ENCODE measurements at places on chromosomes 1 and 21.
A peak's percentile ranks its signal among the peaks of the same experiment; 100 is the strongest.

- no peak for DNase-seq
These were observed 5.3 kb upstream of the MROH9 start for GRCh38 chr1:170929835-170930554.

GRCh38 chr1:41385398-41386195, 24.4 kb downstream of the FOXO6 start:
- no peak for DNase-seq

- no peak for DNase-seq
These were observed 7.6 kb downstream of the TAGLN2 start for GRCh38 chr1:159917533-159918351.

GRCh38 chr1:45876000-45876617, 72.7 kb downstream of the MAST2 start:
- no peak for DNase-seq

DNA sequence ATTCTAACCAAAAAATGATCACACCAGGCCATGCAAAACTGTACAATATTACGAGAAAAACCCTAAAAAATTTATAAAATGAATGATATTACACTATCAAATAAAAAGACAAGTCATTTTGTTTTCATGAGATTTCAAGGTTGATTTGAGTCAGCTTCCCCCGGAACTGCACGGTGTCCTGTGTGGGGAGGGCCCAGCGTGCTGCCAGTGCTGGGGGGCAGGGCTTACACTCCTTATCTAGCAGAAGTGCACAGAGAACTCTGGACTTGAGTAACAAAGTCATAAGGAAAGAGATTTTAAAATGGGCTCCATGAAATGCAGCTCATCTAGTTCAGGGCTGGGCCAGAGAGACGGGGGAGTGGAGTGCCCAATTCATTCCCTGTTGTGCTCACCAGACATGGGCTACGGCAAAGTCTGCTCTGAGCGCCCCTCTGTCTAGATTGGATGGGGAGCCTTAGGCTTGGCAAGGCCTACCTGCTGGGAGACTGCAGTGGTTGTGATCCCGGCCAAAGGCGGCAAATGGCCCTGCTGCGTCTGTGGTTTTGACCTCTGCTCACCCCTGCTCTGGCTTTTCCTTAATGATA, 50.1 kb downstream of the COQ8A start:
- no peak for DNase-seq

DNA sequence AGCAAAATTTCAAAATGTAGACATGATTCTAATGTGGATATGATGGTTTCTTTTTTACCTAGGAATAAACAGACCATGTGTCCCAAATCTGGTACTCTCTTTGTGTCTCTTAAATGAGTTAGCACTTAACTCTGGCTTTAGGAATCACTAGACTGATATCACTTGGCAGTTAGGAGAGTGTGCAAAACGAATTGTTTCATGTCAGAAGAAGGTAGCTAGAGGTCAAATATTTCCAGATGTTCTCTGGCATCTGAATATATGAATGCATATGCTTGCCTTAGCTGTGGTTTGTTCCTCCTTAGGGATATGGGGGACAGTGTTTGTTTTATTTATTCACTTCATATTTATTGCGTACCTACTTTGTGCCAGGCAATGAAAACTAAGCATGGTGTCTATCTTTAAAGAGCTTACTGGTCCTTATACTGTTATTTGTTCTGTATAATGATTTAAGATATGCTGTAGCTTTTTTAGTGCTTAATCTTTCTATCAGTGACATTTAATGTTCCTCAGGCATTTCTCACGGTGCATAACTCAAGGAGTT, 65.2 kb downstream of the LRRC8C start:
- DNase-seq = no peak

DNA sequence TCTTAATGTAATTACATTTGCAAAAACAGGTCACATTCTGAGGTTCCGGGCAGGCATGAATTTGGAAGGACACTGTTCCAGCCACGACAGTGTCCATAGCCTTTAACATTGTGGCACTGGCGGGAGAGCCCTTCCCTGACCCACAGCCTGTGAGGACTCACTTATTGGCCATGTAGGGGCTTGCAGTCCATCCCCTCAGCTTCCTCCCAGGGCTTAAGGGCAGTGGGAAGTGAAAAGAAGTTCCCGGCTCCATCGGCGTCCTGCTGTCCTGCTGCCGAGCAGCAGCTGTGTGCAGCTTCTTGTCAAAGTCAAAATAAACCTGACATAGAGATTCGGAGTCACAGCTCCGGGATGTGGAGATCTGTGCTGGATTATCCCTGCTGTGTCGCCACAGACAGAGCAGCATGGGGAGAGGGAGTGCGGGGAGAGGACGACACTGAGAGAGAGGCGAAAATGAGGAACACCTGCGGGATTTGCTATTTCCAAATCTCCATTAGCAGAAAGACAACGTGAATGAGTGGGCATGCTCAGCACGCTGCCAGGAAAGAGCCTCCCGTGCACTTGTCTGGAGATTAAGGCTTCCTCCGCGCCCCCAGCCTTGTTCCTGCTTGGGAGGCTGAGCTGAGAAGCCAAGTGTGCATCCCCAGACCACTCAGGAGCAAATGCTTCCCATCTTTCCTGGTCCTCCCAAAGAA, 260.3 kb downstream of the ASTN1 start:
- no peak for DNase-seq

DNA sequence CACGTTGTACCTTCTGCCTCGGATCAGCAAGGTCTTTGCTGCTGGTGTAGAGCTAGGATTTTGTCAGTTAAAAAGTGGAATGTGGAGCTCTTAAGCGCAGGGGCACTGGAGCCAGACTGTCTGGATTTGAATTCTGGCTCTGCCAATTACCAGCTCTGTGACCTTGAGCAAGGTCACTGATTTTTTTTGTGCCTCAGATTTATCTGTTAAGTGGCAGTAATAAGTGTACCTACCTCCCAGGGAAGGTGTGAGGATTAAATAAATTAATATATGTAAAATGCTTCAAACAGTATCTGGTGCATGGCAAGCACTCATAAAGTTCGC, 40.3 kb downstream of the UBE2U start:
- DNase-seq = no peak

DNA sequence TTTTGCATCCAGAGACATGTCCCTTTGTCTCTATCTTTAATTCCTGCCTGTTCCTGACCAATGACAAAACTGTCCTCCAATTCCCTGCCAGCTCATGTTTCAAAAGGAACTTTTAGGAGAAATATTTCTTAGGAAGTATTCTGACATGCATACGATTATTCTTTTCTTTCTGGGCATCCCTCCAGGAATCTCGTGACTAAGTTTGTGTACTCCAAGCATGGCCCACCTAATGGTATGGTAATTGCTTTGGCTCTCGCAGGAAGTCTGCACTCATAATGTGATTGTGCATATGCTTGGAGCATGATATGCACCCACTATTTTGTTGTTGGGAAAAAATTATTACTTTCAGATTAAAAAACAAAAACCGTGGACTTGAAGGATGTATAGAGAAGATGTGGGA, 256.4 kb downstream of the PRDM2 start:
- DNase-seq = no peak

DNA sequence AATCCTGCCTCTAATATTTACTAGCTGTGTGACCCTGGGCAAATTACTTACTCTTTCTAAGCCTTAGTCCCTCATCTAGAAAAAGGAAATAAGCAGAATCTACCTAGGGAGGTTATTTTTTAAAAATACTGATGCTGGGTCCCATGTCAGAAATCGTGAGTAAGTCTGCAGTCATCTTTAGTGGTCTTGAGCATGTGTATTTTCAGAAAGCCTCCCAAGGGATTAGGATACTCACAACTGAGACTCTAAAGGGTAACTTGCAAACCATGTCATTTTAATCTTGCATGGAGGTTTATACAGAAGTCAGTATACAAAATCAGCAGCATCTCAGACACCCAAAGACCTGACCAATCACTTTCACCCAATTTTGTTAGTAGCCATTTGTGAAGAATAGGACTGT, 43.2 kb downstream of the DSTYK start:
- DNase-seq = no peak

DNA sequence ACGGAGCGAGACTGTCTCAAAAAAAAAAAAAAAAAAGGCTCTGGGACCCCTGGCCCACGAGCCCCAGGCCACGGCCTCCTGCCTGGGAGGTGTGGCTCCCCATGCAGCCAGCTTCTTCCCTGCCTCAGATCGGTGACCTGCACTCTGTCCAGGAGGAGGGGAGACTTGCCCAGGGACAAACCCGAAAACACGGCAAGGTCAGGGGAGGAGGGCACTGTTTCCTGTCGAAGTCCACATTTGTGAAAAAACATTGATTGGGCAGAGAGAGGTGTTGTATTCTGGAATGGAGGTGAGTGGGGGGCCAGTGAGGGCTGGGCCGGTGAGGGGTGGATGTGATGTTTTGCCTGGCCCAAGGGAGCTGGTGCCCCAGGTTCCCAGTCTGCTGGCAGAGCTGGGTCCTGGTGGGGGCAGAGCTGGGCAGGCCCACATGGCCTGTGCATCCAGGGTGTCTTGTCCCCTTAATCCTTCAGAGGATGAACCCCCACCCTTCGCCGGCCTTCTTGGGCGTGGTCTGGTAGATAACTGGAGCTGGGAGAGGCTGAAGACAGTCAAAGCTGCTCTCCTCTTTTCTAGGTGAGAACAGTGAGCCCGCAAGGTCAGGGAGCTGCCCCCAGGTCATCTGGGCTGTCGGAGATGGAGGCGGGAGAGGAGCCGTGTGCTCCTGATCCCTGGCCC, 12.4 kb upstream of the FAAP20 start:
- no peak for DNase-seq

- DNase-seq = no peak
These were observed 121.5 kb downstream of the CASZ1 start for GRCh38 chr1:10674700-10675609.

GRCh38 chr1:17856496-17857108, 101.5 kb downstream of the ACTL8 start:
- no peak for DNase-seq

DNA sequence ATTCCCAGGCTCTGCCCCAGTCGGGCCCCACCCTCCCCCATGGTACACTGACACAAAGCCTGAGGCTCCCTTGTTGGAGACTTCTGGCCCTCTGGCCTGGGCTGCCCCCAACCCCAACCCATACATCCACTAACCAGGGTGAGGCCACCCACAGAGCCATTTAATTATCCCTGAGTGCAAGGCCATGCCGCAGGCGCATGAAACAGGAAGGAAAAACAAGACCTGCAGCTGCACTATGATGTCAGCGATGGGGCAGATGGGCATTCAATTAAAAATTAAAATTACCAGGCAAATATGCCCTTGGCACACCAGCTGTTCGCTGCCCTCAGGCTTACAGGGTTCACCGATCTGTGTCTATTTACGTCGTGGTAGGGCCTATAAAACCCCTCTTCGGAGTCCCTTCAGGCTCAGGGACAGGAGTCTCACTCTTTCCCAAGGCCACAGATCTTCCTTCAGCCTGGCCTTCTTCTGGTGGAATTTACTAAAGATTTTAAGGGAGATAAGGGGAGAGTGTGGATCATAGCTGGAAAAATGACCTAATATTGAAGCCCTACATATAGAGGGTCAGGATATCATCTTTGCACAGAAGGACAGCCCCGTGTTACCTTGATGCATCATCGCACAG, 29.6 kb upstream of the RGS16 start:
- DNase-seq = no peak

GRCh38 chr1:159943908-159944622, 1.3 kb downstream of the IGSF9 start:
- no peak for DNase-seq

- DNase-seq = no peak
These were observed 5.6 kb downstream of the HYI start for GRCh38 chr1:43447891-43448708.

GRCh38 chr21:15028186-15028585, 36.6 kb downstream of the NRIP1 start:
- no peak for DNase-seq

DNA sequence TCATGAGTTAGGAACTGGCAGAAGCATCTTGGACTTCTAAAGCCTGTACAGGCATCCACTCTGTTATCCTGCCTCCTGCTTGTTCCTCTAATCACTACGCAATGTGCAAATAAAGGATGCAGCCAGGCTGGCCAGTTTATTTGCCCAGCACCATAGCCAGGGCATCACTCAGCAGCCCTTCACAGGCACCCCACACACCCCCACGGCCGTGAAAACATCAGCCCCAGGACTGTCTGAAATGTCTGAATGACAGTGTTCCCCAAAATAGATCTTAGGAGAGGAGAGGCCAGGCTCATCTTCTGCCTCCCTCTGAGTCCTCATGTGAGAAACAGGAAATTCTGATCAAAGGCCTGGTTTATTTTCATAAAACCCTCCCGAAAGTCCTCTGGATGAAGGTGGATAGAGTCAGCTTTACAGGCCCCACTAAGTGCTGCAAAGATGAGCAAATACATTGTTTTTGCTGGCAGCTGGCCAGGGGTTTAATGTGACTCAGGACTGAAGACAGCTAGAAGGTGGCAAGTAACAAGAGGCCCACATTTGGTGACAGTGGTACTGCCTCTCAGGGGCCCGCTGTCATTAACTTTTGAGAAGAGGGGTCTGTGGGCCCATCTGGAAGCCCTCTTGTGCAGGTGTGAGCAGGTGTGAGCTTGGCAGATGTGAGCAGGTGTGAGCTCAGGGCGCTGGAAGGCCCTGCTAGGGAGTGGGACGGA, 32.9 kb downstream of the GRHL3 start:
- DNase-seq = peak; percentile 29

GRCh38 chr1:39080831-39081270, 54.7 kb downstream of the NDUFS5 start:
- no peak for DNase-seq

- DNase-seq = no peak
These were observed 18.7 kb downstream of the DMRTB1 start for GRCh38 chr1:53477651-53478501.

DNA sequence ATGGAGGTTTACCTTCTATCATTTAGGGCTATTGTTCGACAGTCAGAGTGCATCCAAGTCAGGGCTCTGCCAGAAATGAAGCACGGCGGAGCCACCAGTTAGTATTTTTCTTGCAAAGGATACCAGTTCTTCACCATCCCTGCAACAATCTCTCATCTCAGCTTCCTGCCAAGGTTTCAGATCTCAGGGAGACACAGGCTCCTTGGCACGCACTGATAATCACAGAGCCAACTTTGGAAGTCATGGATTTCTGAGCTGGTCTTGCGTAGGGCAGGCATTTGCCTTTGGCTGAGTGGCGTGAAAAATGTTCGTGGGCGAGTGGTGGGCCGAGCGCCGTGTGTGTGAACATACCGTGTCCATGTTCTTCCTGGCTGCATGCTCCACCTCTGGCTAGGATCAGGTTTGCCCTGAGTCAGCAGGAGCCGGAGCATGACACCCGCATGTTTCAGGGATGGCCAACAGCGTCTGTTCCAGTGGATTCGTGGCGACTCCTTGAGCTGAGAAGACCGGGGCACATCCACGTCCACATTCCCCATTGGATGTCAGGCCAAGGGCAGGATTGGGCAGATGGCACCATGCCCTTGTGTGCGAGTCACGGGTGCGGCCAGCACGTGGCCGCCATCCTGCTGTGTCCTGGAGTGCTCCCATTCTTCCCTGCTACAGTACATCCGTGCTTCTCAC, 118.5 kb upstream of the C1orf174 start:
- no peak for DNase-seq
